ENCODE measurements at places on chromosomes 2 and 18.

DNA sequence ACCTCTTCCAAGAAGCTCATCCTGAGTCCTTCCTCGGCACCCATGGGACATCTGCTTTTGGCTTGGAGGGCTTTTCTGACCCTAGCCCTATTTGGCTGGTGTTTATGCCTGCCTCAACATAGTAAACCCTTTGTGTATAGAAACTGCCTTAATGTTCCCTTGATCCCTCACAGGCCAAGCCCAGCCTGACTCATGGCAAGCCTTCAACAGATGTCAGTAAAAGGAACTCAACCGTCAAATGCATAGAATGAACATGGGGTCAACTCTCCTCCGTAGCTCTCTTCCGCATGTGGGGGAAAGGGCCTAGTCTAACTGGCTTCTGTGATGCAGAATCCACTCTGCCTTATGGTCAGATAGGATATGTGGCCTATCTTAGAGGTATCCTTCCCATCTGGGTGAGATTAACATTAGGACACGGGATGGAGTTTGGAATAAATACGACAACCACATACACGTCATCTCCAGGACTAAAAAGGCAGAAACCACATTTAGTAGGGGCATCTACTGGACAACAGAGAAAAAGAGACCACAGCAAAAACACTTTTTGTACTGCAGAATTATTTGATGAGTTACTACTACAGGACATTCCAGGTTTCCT is 2.5 kb upstream of the NPAS2 start:
- DNase-seq: no peak

DNA sequence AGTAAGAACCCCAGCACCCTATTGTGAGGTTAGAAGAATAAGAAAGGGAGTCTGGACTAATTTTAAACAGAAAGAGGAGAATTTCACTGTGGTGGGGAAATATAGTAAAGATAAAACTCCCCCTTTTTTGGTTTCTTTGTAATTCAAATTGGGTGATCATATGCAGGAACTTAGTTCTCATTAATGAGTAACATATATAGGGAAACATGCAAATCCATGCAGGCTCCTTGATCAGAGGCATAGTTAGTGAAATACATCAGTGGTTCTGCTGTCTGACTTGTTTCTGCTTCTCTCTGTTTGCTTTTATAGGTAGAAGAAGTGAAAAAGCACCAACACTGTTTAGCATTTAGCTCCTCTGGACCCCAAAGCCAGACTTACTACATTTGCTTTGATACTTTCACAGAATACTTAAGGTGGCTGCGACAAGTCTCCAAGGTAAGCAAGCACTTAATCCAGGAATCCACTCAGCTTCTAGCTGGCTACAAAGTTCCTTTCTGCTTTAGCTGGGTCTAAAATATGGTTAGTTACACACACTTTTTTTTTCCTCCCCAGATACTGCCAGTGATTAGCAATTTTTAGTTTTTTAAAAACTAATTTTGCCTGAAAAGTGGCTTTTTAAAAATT is 123.2 kb downstream of the PHLPP1 start:
- DNase-seq: no peak

- no peak for DNase-seq
These were observed 1042.9 kb upstream of the ACVR2A start for GRCh38 chr2:146801886-146802285.

DNA sequence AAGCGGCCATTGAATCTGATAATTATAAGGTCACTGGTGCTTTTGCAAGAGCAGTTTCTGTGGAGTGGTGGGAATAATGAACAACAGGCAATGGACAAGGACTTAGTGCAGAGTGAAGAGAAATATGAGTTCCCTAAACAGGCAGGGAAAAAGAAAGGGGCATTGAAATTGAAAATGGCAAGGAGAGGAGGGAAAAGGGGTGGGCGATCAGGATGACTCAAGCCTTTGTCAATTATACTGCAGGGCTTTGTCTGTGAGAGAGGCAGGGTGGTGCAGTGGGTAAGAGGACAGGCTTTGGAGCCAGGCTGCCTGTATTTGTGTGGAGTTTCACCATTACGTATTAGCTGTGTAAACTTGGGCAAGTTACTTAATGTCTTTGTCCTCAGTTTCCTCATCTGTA is 29.5 kb upstream of the PAIP2B start:
- DNase-seq: no peak

DNA sequence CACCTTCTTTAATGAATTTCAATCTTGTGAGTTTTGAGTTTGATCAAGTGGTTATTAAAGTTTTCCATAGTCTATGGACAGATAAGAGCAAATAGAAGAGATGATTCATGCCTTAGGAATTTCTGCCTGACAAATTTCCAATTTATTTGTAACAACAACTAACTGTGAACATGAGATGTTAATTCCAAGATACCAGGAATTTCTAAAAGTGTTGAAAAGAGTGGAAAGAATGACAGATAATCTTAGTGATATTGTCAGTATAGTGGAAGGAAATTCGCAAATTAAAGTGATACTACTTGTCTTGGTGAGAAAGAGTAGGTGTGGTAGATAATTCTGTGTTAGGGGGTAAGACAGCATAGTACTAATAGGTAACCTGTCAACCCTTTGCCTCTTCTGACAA is 82.4 kb downstream of the AGPS start:
- no peak for DNase-seq

DNA sequence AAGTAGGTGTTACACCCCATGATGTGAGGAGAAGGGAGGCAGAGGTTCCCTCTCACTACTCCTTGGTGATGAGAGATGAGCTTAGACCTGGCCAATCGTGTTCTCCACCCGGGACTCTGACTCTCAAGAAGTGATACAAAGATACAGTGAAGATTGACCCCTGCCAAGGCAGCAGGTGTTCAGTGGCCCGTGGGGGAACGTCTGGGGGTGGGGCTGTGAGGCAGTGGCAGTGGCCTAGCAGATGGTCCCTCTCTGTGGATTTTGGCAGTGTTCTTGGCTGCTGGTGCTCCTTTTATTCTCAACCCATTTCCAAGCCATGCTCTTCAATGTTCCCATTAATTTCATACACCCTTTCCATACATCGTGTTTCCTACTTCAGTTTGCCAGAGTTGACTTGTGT is 120.4 kb upstream of the NEDD4L start:
- no peak for DNase-seq

Data from NCI-H1417 treated with DMSO at 0.1 percent for 48 hours (cell line).